ENCODE measurements at places on chromosomes 5 and 9.

GRCh38 chr5:135476615-135477581, 24.7 kb upstream of the TIFAB start:
- DNase-seq: no peak

DNA sequence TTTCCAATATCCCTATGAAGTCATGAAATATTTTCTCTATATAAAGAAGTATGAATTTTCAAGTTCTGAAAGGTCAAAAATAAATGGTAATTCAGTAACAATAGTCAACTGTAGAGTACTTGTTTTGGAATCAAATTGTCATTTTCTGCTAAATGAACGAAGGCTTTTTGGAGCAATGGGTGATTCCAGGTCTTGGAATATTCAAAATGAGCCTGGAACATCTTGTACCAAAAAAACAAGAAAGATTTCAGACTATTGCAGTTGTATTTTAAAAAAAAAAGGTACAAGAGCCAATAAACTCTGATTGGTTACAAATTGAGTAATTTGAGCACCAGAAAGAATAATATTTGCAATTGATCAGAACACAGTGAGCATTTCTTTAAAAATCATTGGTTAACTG, 730.1 kb downstream of the DTWD2 start:
- DNase-seq: no peak

DNA sequence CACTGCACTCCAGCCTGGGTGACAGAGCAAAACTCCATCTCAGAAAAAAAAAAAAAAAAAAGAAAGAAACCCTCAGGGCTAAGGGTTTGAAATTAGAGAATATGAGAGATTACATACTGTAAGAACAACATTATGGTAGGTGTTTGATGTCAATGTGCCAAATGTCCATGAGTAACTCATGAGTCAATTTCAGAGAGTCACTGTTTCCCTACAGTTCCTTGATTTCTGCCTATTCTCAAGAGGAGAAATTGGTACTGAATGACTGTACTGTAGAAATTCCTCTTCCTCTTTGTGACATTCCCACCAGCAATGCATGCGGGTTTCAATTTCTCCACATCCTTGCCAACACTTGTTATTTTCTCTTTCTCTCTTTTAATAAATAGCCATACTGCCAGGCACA, 35.2 kb downstream of the MARVELD2 start:
- no peak for DNase-seq

GRCh38 chr5:6578676-6579343, 54.0 kb downstream of the NSUN2 start:
- DNase-seq: no peak

GRCh38 chr5:77651343-77651742, 12.8 kb upstream of the OTP start:
- DNase-seq: no peak

- no peak for DNase-seq
Observed at GRCh38 chr9:19102181-19102630, 498 bp downstream of the HAUS6 start.

- DNase-seq: no peak
Observed at GRCh38 chr5:151202381-151203139, 21.3 kb downstream of the CCDC69 start.

DNA sequence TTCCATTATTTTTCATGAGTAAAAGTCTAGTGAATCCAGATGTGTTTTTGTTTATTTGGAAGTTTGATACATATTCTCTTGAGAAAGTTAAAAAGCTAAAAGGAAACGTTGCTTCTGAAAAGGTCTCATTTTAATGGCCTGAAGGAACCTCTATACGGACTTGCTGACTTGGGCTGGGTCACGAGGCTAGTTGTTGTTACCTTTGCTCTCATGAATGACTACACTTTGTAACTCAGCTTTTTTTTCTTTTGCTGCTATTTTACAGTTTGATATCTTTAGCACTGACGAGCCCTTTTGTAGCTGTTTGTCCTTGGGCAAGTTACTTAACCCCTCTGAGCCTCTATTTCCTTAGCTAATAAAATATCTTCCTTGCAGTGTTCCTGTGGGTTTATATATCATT, 211.5 kb downstream of the PCSK5 start:
- no peak for DNase-seq

DNA sequence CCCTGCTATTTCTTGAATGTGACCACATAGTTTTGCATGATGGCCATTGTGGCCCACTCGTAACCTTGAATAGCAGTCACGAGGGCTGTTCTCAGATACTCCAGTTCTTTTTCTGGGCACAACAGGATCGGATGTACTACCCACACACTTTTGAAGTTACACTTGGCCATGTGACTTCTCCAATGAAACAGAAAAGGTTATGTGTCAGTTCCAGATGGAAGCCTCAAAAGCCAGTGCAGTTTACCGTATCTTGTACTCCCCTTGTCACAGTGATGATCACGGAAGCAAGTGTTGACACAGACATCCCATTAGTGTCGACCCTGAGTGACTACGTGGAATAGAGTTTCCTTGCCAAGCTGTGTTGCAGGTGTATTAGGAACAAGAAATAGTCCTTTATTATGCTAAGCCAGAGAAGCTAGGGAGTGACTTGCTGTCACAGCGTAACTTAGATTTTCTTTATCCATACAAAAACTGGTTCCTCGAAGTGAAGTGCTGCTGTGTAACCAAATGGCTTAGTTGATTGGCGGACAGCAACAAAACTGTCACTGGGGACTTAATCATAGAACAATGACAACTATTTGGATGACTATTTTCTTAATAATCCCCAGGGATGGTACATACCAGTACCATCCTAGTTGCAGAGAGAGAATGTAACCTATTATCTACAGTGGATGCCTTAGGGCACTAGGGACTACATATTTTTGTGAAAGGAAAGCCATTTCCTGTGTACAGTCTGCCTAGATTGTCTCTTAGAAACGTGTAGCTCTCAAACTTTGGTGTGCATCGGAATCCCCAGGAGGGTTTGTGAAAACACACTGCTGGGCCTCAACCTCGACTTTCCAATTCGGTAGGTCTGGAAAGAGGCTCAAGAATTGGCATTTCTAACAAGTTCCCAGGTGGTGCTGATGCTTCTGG, 90.1 kb upstream of the DMRT1 start:
- no peak for DNase-seq

DNA sequence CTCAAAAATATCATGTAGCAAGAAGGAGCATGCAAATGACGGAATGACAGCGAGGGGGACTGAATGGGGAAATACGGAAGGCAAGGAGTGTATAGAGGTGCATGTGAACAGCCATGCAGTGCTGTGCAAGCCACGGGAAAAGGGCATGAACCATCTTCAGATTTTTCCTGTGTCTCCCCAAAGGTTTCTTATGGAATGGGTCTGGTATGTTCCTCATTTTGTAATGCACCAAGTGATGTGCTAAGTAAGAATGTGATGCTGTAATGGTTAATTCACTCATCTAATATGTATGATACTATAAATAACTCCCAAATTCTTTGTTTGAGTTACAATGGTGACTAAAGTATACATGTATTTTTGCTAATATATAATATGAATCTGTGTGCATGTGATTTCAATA, 99.0 kb upstream of the DAB2 start:
- DNase-seq: no peak

DNA sequence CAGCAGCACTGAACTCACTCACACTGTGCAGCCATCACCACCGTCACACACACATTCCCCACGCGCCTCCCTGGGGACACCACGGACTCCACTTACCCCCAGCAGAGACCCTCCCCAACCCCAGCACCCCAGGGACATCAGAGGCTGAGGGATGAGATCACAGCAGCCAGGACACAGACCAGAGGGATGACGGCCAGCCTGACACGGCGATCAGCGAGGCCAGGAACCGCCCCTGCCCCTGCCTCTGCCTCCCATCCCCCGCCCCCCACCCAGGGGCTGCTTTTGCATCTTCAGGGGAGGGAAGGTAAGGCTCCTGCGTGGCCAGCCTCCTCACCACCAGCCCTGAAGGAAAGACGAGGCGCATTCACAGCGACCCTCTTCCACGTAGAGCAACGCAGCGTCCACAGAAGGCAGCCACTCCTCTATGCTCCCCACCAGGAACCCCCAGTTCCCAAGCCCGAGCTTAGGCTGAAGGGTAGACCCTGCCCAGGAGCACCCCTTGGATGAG, 104.5 kb downstream of the VAV2 start:
- DNase-seq: no peak

DNA sequence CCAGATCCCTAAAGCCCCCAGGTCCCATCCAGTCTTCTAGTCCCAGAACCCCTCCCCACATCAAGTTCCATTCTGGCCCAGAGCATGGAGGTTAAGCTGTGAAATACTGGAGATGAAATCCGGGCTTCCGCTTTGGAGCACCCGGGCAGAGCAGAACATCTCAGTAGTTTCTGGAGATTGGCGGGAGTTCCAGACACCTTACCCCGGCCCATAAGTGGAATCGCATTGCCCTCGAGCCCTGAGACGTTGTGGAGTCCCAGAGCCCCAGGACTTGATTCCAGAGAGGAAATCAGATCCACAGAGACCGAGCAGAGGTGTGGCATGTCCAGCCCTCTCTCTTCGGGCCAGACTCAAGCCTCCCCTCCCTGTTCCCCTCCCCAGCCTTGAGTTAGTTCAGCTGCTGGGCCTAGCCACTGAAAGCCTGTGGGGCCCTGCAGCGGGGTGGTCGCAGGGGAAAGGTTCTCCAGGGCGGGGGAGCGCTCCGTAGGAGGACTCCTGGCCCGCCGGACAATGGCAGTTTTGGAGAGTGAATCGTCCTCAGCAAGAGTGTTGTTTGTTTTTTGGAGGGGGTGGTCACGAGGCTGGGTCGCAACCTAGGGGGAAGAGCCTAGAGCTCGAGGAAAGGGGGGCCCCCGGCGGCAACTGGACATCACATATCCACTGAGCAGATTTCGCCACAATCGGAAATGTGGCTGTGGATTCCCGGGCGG, 1.0 kb upstream of the PAX5 start:
- DNase-seq: no peak

Measured in progenitor cell of endocrine pancreas (in vitro differentiated cells).